NCI-H524 treated with DMSO at 0.1 percent for 48 hours (cell line): ENCODE measurements at places on chromosomes 12 and 14.
A peak's percentile ranks its signal among the peaks of the same experiment; 100 is the strongest.

GRCh38 chr12:49129332-49130150, 1.7 kb downstream of the TUBA1B start:
- DNase-seq: no peak

DNA sequence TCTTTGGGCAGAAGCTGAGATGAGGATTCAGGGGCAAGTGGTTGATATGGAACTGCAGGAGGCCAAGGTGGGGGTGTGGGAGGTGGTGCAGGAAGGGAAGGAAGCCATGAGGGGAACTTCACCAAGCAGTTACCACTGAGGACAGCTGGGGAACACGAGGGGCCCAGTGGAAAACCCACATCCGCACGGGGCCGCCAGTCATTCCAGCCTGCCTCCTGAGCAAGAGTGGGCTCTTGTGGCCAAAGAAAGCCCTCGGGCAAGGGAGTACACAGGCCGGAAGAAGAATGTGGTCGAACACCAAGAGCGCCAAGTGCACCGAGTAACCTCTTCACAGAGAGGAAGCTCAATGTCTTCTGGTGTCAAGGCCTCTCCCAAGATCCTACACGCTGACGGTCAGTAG, 252.2 kb upstream of the FOXN3 start:
- no peak for DNase-seq

- no peak for DNase-seq
Measured at GRCh38 chr14:77457115-77457521, 283 bp downstream of the VIPAS39 start.

DNA sequence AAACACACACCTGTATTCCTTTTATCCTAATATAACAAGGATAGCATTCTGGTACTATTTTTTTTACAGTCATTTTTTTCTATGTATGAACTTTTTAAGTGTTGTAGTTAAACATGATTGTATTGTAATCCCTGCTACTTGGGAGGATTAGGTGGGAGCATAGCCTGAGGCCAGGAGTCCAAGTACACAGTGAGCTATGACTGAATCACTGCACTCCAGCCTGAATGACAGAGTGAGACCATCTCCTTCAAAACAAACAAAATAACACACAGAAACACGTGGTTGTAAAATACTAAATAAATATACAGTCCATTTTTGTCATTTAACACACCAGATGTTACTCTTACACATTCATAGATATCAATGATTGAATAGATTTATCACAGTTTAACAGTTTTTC, 56.9 kb downstream of the MAP4K5 start:
- DNase-seq: no peak

- no peak for DNase-seq
Measured at GRCh38 chr14:90034835-90035525, 26.8 kb upstream of the KCNK13 start.

DNA sequence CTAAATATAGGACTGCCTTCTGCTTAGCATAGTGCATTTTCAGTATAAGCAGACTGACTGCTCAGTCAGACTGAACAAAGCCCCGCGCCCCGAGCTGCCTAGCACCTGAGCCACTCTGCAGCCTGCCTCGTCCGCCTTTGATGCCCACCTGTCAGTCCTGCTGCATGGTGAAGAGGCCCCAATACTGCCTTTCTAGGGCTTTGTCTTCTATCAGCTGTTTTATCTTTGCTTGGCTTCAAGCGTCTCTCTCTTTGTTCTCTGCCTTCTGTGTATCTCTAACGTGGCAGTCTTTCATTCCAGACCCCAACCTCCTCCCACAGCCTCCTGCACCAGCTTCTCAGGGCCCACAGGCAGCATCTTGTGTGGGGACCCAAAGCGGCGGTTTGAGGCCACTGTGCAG, 1001.0 kb downstream of the VRK1 start:
- DNase-seq: no peak

DNA sequence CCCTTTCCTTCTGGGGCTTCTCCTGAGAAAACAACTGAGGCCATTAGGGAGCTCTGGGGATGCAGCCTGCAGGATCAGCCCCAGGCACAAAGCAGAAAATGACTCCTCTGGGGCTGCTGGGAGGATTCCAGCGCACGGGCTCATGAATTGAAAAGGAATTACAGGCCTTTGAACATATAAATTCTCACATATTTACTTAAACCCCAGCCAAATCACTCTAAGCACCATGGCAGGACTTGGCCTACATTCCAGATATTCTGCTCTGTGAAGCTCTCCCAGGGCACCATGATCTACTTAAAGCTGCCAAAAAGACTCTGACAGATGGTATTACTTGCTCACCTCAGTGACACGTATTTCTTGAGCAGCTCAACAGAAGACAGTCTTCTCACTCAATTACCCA, 87.2 kb downstream of the ZFC3H1 start:
- no peak for DNase-seq

DNA sequence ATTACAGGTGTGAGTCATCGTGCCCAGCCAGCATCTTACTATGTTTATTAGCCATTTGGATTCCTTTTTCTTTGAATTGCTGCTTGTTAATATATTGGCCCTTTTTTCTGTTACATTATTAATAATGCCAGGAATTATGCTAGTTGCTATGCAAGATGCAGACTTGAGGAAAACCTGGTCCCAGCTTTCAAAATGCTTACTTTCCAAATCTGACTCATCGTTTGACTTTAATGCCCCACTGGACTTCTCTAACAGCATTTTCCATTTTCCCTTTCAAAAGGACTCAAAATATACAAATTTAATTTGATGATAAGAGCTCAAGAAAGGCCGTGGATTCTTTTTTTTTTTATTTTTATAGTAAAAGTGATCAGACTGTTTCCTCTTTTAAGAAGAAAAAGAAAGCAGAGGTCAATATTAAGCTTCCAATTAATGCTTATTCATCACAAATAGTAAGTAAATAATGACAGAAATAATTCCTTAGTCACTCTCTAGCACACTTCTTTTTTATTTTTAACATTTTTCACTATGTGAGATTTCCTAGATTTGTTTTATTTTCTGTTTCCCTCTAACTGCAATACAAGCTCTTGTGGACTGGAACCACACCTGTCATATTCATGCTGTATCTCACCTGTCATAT, 146.1 kb upstream of the FGD4 start:
- DNase-seq: no peak

DNA sequence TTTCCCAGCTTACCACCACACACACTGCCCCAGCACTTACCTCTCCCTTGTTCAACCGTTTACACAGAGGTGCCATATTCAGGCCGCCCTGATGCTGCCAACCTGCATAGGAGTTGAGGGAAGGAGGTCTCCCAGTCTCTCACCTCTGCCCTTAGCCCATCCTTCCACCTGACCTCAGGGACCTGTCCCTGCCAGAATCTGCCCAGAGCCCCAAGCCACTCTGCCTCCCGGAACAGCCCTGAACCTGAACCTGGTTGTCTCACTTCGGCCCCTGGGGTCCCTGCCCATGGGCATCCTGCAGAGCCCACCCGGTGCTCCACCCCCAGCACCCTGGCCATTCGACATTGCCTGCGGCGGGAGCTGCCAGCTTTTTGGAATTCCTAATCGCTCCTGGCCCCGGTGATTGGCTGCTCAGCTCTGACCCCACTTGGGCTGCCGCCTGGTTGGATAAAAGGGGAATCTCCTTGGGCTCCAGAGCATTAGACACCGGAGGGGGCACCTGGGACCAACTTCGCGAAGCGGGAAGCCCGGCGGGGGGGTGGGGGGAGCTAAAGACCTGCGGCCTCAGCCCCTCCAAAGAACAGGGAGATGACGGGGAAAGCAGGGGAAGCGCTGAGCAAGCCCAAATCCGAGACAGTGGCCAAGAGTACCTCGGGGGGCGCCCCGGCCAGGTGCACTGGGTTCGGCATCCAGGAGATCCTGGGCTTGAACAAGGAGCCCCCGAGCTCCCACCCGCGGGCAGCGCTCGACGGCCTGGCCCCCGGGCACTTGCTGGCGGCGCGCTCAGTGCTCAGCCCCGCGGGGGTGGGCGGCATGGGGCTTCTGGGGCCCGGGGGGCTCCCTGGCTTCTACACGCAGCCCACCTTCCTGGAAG, at the start of gene VSX2:
VSX2 (plus strand) TSS at position 476 of the 874 bp plus-strand sequence; CDS start at position 589, 113 bp downstream.
- DNase-seq: no peak

GRCh38 chr12:2779281-2779680, 15.5 kb upstream of the FKBP4 start:
- no peak for DNase-seq

GRCh38 chr12:67714648-67715047, 66.1 kb downstream of the DYRK2 start:
- no peak for DNase-seq

- no peak for DNase-seq
Measured at GRCh38 chr14:67373347-67373746, 13.2 kb downstream of the EIF2S1 start.

DNA sequence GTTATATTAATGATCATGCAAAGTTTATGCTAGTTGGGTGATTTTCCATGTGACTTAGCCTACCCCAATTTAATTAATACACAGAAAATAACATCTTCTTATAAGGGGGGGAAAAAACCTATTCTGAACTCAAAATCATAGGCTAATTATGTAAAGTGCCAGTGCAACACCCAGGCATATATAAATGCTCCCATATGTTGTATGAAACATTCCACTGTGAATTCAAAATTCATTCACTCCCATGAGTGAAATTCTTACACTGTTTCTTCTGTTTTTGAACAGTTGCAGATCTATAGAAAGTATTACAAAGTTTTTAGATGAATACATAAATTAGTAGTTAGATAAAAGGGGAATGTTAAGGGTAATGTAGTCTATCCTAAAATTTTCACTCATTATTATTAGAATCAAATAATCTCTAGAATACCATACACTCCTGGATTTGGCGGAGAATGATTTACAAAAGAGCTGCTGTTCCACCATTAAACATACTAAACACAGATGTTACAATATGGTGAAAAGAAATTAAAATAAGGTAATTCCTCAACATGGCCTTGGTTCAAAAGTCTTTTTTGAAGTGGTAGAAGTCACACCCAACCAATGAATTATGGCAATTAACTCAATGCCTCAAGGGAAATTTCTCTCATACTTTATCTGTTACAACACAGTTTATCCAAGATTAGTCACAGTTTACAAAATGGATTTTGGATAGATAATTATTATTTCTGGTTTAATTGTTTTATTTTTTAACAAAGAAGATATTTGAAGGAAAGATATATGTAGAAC, 454.1 kb upstream of the FLRT2 start:
- DNase-seq: no peak

DNA sequence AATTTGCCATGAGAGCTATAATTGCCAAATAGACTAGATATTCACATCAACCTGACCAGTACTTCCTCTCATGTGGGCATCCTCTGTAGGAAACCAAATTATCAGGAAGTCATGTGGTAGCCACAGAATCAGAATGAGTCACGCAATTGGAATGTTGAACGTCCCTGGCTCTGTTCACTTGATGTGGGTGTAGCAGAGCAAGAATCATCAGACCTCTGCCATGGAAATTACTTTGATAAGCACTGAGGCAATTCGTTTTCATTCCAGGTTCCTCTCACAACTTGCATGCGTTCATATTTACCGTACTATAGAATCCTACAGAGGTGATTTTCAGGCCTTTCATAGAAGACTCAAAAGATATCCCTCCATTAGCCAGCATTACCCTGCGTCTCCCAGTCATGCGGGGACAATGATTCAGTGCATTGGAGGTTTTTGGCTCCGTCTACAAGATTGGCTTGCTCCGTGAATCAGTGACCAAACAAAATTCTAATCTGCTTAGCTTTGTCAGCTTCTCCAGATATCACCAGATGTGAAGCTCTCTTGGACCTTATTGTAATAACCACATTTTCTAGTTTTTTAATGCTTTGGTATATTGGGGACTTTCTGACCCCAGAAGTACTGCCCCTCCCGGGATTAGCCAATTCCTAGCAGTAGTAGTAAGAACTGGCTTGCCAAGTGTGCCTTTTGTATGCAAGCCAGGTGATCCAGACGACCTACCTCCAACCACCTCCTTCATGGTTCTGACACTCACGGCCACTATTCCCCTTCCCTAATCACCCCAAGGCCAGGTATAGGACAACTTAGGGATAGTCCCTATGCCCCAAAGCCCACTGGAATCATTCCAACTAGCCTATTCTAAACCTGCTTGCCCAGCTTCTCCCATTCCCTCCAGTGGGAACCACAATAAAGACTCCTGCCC, 133.4 kb downstream of the KICS2 start:
- no peak for DNase-seq

DNA sequence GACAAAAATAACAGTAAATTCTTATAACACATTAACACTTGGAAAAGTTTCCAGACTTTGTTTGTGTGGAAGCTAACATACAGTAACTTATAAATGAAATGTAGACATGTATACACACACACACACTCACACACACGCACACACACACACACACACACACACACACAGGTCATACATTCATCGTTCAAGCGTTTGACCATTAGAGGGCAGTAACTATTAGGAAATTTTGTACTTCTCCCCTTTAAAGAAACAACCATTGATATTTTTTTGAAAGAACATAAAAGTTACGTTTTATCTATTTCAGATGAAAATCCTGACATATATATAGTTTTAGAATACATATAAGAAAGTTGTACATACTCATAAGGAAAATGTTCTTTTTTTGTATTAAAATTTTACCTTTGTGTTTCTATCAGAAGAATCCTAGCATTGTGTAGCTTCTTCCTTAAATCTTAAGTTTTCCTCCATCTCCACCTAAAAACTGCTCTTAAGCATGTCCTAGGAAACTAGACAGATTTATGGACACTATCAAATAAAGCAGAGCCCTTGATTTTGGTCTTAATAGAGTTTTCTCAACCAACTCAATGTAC, 29.0 kb downstream of the PTPRQ start:
- DNase-seq: no peak

GRCh38 chr14:68396461-68396860, 396.4 kb downstream of the ZFP36L1 start:
- no peak for DNase-seq

- no peak for DNase-seq
Measured at GRCh38 chr12:77728018-77728417, 102.7 kb upstream of the NAV3 start.

- no peak for DNase-seq
Measured at GRCh38 chr12:65505386-65506121, 227.1 kb downstream of the MSRB3 start.

GRCh38 chr14:23071921-23072539, 14.7 kb upstream of the CDH24 start:
- no peak for DNase-seq

- DNase-seq: no peak
Measured at GRCh38 chr12:83865431-83865830, 1047.2 kb downstream of the SLC6A15 start.

- no peak for DNase-seq
Measured at GRCh38 chr14:103408491-103409155, 23.4 kb downstream of the MARK3 start.

GRCh38 chr12:117380083-117380482, 18.7 kb upstream of the NOS1 start:
- no peak for DNase-seq

DNA sequence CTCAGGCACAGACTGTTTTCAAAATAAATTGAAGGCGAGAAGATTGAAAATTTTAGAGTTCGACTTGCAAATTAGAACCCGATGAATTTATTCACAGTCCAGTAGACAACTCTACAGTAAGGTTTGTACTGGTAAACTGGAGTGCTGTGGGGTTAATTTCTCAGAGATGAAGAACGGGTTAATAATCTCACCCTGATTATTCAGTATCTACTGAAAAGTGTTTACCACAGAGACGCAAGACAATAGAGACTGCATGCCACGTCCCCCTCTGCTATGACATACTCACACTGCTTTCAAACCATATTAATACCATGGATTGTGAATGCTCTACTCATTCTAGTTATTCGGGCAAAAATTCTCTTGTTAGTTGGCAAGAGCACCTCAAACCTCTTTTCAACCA, 36.1 kb downstream of the CFL2 start:
- DNase-seq: no peak

- DNase-seq: peak; percentile 25
Measured at GRCh38 chr12:107990325-107990724, 138.8 kb upstream of the WSCD2 start.

GRCh38 chr14:23537351-23538049, 14.1 kb downstream of the ZFHX2 start:
- DNase-seq: no peak

- no peak for DNase-seq
Measured at GRCh38 chr12:52086366-52086765, 6.9 kb downstream of the SMIM41 start.
